Activated CD8-positive, alpha-beta memory T cell treated with anti-CD3 and anti-CD28 coated beads for 1 hour (primary cell): ENCODE measurements at places on chromosomes 5 and 9.

- no peak for DNase-seq
These were observed 50.2 kb upstream of the SNAPC3 start for GRCh38 chr9:15372455-15372854.

GRCh38 chr5:86748538-86749105 lies 130.9 kb downstream of the COX7C start:
- no peak for DNase-seq

GRCh38 chr5:133842846-133843611 lies 125.4 kb downstream of the C5orf15 start:
- no peak for DNase-seq

- DNase-seq: no peak
These were observed 29.6 kb downstream of the RNF145 start for GRCh38 chr5:159179529-159180305.

GRCh38 chr5:150142185-150142958 lies 13.3 kb downstream of the PDGFRB start:
- DNase-seq: no peak

DNA sequence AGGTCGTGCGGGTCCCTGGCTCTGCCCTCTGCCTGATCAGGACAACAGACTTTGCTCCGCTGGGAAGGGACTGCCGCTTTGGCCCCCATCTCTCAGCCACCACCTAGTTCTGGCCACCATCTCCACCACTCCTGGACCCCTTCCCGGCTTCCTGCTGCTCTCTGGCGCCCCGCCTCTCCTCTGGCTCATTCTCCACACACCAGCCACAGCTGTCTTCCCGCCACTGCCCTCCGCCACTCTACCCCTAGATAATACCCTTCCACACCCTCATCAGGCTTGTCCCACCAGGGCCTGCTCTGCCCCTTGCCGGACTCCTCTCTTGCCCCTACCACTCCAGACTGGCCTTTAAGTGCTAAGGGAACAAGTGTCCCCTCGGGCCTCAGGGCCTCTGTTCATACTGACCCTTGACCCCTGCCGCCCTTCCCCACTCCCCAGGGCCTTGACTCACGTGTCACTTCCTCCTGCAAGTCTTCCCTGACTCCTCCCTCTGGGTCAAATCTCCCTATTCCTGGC lies 3.0 kb upstream of the CDX1 start:
- no peak for DNase-seq

GRCh38 chr5:10859393-10860195 lies 98.6 kb upstream of the DAP start:
- DNase-seq: no peak

DNA sequence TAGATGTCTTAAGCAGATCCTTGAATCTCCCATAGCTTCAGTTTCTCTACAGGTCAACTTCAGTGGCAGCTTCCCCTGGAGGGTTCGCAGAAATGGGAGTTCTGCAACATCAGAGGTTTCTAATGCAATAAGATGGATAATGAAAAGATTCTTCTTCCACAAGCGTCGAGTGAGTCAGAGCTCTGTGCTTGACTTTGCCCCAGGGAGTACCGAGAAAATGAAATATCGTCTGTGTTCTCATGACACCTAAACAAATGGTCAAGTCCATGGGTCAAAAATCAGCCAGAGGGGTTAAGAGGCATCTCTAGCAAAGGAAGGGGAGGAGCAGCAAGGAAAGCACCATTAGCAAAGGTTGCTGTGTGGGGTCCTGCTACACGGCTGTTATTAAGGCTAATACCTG lies 3.2 kb upstream of the ADRA1B start:
- no peak for DNase-seq

DNA sequence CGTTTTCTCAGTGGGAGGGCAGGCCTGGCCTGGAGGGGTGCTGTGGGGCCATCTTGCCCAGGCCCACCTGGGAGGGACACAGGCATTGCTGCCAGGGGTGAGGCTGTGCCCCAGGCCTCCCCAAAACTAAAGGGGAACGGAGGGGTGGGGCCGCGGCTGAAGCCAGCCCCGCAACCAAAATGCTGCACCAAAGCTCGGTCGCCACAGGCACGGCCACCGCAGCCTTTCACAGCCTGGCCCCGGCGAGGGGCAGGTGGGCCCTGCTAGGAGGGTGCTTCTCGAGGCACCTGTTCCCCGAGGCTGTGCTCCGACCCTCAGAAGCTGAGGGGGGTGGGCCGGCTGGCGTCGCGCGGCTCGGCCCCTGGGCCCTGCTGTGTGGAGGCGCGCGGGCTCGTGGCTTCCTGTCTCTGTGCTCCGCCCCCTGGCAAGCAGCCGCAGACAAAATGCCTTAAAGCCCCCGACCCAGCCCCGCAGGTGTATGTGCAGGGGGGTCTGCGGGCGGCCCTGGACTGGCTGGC lies 57.6 kb downstream of the JAK2 start:
- no peak for DNase-seq

- DNase-seq: no peak
These were observed 279.5 kb upstream of the PIK3R1 start for GRCh38 chr5:67935908-67936566.

- DNase-seq: no peak
These were observed 130.2 kb upstream of the FSTL4 start for GRCh38 chr5:133742431-133742988.

- DNase-seq: no peak
These were observed 89.4 kb downstream of the CDKN2A start for GRCh38 chr9:21904776-21905175.

DNA sequence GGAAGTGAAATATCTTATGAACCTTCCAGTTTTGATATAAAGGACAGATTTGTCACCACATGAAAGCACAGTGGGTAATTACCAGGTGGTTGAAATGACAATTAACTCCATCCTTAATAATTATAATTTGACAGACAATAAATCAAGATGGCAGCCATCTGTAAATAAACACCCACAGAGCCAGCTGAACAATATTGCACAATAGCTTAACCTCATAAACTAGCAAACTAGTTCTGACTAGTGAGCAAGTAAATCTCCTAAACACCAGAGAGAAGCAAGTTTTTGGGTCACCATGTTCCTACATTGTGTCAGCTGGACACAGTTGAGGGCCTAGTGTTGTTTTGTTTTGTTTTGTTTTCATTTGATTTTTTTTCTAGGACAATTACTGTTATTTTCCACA lies 577.4 kb downstream of the ACTL7B start:
- no peak for DNase-seq

- no peak for DNase-seq
These were observed 11.2 kb upstream of the SET start for GRCh38 chr9:128677794-128678193.

- no peak for DNase-seq
These were observed 67.4 kb downstream of the TNPO1 start for GRCh38 chr5:72883850-72884249.

DNA sequence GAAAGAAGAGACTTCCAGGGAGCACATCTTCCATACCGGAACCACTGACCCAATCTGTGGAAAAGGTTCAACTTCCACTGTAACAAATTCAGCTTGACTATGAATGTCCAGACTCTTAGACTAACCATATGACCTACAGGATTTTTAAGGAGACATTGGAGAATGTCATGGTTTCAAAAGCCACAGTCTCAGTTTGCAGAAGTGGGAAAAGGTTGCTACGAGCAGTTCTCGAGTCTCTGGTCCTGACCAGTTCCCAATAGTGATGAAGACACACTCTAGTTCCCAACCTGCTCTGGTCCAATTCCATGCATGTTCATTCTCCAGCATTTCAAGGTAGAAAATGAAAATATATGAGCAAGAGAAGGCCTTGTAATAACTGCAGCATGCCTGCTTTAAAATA lies 158.0 kb downstream of the MAPKAP1 start:
- DNase-seq: no peak

- no peak for DNase-seq
These were observed 50.4 kb downstream of the CERT1 start for GRCh38 chr5:75460942-75461610.

GRCh38 chr9:4519604-4520003 lies 29.3 kb downstream of the SLC1A1 start:
- DNase-seq: no peak

GRCh38 chr5:134070725-134071613 lies 43.5 kb upstream of the TCF7 start:
- DNase-seq: no peak

DNA sequence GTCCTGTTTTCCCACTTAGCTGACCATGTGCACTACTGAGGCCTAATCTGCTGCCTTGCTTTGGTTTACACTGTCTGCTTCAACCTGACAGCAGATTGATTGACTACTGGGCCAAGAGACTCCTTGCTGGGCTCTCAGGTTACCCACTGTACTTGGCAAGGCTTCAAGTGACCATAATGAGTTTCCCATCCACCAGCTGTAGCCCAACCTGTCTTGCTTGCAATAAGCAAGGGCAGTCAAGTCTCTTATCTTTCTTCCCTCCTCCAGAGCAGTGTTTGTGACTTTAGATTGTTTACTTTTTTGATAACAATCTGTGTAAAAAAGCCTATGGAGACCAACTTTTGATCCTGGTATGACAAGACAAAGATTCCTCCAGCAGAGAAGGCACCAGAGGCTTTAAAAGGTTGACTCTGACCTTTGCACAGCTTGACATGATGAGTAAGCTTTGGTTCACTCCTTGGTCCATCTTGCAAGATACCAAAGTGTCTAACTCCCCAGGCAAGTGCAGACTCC lies 912.3 kb upstream of the SEMA6A start:
- no peak for DNase-seq

- no peak for DNase-seq
These were observed 36.3 kb upstream of the KCNN2 start for GRCh38 chr5:114325541-114325940.

DNA sequence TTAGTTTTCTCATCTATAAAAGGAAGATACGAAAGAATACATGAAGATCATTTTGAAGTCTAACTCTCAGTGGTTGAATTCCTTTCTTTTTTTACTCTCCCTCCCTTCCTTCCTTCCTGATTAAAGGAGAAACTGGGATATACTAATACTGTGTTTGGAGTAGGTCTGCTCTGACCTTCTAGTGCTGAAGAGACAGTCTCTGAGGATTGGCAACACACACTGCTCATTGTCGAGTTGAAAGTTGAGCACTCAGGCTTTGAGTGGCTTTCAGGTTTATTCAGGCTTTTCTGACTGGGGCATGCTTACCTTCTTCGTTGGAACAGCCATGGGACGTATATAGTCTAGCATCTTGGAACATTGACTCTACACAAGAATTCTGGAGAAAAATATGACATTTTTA lies 86.9 kb upstream of the RPS23 start:
- DNase-seq: no peak

DNA sequence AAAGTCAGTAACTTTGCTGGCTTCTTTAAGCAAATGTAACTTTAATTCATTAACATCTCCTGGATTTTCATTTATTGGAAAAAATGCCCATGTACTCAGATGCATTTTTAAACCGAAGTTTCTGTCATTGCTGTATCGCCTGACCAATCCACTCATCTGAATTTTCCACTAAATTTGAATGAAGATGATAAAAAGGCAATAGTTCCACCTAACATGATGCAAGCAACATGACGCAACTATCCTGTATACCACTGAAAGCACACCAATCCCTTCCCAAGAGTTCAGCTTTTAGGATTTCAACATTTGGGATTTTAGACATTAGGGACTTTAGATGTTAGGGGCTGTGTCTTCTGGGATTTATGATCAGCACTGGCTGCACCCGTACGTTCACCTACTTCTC lies 215.6 kb downstream of the KIF4B start:
- no peak for DNase-seq

GRCh38 chr9:109033941-109034700 lies 20.8 kb upstream of the CTNNAL1 start:
- DNase-seq: no peak

DNA sequence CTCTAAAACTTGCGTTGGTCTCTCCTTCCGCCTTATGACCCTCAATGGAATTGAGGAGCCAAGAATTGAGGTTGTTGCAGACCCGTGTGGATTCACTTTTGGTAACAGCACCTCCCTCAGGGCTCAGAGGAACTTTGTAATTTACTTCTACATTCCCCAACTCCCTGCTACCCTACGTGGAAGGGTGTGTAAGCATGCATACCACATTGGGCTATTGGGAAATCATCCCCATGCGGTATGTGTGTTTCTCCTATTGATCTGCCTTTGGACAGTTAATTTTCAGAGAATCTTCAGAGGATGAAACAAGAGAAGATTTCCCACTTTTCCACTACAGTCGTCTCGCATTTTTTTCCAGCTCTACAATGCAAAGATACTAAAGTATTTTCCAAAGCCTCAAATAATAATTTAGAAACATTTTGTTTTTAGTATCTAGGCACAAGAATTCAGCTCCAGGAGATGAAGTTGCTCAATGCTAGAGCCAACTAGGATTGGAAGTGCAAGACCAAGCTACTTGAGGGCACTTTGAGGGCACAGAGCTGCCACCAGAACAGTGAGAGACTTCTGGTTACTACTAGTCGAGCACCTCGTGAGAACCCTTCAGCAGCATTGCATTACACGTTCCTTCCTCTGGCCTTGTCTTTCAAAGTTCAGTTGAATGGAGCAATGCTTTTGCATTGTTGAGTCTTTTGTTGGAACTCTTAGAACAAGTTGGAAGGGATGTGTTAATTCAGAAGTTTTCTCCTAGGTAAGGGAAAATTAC lies 3.4 kb downstream of the C1QTNF3 start:
- no peak for DNase-seq

GRCh38 chr9:4490705-4491625 lies 697 bp downstream of the SLC1A1 start:
- no peak for DNase-seq

DNA sequence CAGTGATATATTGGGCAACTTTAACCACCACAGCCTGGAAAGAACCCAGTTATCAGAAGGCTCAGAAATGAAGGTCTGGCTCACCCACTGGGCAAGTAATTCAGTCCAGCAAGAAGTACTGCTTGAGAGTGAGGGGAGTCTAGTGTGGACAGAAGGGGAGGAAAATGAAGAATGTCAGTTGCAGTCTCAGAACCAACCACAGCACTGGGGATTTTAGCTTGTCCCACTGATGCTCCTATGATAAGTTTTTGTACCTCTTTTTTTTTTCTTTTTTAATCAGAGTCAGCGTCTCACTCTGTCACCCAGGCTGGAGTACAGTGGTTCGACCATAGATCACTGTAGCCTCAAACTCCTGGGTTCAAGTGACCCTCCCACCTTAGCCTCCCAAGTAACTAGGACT lies 9.4 kb upstream of the CD72 start:
- no peak for DNase-seq

DNA sequence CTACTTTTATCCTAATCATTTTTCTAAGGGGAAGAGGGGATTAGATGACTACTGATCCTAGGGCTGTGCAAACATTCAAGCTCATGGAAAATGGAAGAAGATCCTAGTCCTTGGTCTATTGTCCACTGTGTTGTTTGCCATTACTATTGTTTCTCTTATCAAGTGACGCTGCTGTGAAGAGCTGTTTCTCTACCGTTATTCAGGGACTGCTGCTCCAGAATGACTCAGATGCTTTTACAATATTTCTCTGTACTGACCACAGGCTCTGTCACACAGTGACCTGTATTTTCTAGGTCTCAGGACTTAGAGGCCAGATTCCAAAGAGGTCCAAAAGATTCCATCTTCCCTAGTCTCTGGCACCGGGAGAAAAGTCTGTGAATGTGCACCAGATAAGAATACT lies 159.5 kb upstream of the CHD1 start:
- no peak for DNase-seq

GRCh38 chr9:70607329-70607728 lies 192.9 kb upstream of the KLF9 start:
- no peak for DNase-seq

- no peak for DNase-seq
These were observed 33.6 kb downstream of the ERMP1 start for GRCh38 chr9:5799314-5799713.
